Stimulated activated CD4-positive, alpha-beta T cell treated with anti-CD3 and anti-CD28 coated beads, Interleukin-4, amount 100 ng/mL, for 4 hours (primary cell): ENCODE measurements at places on chromosomes 6 and 20.

GRCh38 chr20:37533154-37533715, 5.6 kb upstream of the BLCAP start:
- no peak for DNase-seq

DNA sequence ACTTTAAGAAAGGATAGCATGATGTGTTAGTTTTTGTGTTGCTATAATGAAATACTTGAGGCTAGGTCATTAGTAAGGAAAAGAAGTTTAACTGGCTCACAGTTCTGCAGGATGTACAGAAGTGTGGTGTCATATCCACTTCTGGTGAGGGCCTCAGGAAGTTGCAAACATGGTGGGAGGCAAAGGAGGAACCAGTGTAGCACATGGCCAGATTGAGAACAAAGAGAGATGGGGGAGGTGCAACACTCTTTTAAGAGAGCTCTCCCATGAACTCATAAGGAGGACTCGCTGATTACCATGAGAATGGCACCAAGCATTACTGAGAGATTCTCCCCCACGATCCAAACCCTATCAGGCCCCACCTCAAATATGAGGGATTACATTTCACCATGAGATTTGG, 265.4 kb downstream of the RIMS1 start:
- DNase-seq = no peak

DNA sequence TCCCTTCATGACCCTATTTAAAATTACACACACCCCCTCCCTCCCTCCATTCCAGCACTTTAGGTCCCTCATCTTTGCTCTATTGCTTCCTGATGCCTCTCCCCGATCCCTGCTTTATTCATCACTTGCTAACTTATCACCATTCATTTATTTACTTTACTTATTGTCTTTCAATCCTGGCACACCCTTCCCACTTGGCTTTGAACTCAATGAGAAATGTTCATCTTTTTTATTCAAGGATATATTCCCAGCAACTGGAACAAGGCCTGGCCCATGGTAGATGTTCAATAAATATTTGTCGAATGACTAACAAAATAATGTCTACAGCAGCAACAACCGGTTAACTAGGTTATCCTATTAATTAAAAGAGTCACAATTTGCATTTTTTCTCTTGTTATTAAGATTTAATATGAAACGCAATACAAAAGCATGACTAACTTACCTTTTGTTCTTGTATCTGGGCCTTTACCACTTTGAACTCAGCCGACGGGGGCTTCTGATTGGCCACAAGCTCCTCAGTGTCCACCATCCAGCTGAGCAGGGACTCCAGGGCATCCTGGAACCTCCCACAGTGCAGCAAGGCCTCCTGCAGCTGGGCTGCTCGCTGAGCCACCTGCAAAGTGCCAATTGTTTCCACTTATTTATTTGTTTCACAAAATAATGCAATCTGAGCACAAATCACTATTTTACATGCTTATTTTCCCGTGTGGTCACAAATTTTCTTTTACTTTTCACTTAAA, 107.8 kb downstream of the DST start:
- DNase-seq = no peak

- DNase-seq = no peak
Measured at GRCh38 chr6:452301-453067, 60.9 kb downstream of the IRF4 start.

DNA sequence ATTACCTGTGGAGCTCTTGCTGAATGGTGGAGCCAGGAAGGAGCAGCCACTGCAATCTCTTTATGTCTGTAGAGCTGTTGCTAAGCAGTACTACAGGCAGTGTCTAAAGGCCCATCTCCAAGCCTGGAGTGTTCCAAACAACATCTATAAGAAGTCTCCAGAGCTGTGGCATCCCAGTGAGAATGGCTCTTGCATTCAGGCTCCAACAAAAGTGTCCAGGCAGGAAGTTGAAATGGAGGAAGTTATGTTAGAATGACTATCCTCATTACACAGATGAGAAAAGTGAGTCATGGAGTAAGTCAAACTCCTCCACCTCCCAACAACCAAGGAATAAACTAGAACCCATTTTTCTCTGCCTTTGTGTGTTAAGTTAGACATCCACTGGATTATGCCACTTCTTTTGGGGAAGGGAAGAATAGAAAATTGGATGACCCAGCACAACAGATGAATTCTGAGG, 288.5 kb upstream of the STXBP5 start:
- DNase-seq = no peak

- DNase-seq = no peak
Measured at GRCh38 chr6:80181352-80182081, 75.0 kb downstream of the BCKDHB start.

DNA sequence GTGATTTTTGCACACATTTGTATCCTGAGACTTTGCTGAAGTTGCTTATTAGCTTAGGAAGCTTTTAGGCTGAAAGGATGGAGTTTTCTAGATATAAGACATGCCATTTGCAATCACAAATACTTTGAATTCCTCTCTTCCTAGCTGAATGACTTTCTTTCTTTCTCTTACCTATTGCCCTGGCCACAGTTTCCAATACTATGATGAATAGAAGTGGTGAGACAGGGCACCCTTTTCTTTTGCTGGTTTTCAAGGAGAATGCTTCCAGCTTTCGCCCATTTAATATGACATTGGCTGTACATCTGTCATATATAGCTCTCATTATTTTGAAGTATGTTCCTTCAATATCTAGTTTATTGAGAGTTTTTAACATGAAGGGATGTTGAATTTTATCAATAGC, 409.6 kb upstream of the EPHA7 start:
- no peak for DNase-seq

DNA sequence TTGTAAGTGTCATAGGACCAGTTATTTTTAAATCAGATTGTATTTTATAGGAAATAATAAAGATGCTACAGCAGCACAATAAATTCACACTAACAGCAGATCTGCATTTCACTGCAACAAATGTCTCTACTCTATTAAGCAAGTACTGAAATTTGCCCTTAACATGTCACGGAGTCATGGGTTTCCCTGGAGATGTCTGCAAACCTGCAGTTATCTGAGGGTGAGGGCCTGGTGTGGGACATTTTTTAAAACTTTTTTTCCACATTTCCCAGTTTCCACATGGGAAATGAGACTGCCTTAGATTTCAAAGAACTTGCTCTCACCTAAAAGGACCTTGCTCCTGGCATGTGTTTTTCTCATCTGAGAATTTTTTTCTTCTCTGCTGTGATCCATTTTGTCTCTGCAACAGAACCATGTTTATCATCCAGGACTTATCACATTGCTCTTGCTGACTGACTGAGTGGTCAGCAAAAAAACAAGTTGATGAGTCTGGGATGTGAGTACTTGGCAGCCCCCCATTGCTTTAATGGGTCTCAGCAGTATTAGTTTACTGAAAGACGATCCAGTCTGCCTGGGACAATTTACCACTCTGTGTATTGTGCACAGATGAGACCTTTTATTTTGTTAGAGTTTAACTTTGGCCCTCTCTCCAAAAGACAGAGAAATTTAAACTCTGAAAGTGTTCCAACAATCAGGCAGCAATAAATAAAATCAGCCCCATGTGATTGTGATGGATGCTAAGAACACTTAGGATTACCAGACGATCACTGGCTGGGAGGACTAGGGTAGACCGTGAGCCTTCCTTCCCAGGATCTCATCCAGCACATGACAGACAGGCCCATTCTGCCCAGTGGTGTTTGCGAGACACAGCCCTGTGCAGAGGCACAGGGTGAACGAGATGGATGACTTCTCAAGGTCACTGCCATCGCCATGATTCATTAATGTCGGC, 268.8 kb downstream of the BTBD9 start:
- DNase-seq = no peak

GRCh38 chr20:16025084-16025483, 548.2 kb downstream of the KIF16B start:
- DNase-seq = no peak

DNA sequence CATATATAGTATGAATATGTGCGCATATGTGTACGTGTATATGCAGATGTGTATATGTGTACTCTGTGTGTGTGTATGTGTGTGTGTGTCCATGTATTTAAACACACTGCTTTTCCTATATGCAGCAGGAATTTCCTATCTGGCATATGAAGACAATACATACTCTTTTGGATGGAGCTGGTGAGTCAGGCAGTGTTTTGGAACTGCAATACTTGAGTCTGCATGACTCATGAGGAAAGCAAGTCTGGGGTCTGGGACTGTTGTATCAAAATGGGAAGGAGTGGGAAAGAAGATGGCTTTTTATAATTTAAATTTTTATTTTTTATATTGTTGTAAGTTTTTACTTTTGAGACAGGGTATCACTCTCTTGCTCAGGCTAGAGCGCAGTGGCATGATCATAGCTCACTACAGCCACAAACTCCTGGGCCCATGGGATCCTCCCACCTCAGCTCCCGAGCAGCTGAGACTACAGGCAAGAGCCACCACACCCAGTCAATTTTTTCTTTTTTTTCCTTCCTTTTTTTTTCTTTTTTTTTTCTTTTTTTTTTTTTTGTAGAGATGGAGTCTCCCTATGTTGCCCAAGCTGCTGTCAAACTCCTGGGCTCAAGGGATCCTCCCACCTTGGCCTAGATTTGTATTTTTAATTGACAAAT, 72.2 kb downstream of the ATXN1 start:
- no peak for DNase-seq

DNA sequence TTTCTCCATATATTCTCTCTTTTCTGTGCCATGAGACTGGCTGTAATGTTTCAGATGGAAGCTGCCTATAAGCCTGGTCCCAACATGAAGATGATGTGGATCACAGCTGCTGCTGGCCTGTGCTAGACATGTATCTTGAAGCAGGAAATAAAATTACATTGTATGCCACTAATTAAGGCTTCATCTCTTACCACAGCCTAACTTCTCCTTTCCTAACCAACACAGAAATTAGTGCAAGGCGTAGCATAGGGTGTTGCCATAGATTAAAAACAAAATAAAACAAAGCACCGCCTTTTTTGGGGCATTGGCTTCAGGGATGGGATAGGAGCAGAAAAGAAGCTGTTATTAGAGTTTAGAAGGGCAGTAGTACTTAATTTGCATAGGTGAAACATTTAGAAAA, 4.7 kb upstream of the SLC17A4 start:
- DNase-seq = no peak

- peak; percentile 4 for DNase-seq
Measured at GRCh38 chr20:57514273-57514751, 10.6 kb downstream of the CTCFL start.

GRCh38 chr20:5660346-5660745, 89.9 kb upstream of the SHLD1 start:
- DNase-seq = no peak

- DNase-seq = peak; percentile 44
Measured at GRCh38 chr20:53707371-53708055, 113.9 kb upstream of the ZNF217 start.

- no peak for DNase-seq
Measured at GRCh38 chr20:47315339-47316056, 41.0 kb downstream of the ZMYND8 start.

- DNase-seq = no peak
Measured at GRCh38 chr20:40493549-40493948, 195.5 kb downstream of the MAFB start.

DNA sequence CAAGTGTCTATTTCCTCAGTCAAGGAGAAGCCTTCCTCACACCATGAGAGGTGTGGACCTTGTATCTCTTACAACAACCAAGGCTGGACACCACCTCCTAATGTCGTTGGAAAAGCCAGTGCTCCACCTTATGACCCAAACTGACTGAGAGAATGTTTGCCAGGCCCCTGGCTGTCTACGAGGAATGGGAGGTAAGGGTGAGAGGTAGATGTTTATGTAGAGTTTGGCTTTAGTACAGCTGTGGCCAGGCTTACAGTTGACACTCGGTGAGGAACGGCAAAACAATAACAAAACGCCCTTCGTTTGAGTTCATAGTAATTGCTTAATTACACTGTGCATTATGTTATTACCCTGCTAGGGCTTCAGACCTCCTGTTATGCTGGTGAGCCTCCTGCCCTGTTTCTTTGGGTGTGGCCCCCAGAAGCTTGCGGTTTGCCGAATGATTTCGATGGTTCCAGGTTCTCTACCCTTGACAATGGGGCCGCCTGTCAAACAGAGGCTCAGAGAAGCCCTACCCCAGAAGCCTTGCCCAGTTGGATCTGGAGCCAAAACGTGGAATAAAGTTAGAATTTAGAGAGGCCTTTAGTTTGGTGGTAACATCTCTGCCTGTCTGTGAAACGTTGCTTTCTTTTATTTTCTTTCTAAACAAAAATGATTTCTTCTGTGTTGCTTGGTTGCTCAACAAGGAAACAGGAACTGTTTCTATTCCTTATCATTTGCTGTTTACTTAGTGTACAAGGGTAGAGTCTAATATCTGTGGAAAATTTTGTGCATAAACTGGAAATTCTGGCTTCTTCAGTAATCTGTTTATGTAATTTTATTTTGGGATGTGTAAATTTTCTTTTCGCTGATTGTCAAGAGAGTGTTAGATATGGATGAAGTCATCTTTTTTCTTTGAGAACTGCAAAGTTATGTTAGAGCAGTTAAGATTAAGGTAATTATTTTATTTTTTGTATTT, 60.4 kb upstream of the FOXQ1 start:
- no peak for DNase-seq

DNA sequence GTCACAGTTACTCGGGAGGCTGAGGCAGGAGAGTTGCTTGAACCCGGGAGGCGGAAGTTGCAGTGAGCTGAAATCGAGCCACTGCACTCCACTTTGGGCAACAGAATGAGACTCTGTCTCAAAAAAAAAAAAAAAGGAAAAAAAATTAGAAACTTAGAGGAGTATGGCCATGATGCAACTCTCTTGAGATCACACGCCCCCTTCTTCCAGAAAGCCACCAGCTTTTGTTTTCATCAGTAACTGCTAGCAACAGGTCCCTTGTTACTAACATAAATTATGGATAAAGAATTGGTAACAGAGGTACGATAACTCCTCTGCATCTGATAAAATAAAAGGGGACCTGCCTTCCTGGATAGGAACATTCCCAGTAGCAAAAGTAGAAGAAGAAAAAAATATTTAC, 308.2 kb downstream of the CD83 start:
- DNase-seq = no peak
